ENCODE measurements at places on chromosomes 7 and 10.

- no peak for DNase-seq
Observed at GRCh38 chr7:4724648-4725013, 42.5 kb downstream of the FOXK1 start.

- DNase-seq, result no peak
Observed at GRCh38 chr7:16599860-16600259, 45.7 kb downstream of the ANKMY2 start.

- DNase-seq, result no peak
Observed at GRCh38 chr10:112532956-112533355, 85.9 kb downstream of the VTI1A start.

GRCh38 chr10:16586358-16587138 lies 64.9 kb upstream of the C1QL3 start:
- no peak for DNase-seq

DNA sequence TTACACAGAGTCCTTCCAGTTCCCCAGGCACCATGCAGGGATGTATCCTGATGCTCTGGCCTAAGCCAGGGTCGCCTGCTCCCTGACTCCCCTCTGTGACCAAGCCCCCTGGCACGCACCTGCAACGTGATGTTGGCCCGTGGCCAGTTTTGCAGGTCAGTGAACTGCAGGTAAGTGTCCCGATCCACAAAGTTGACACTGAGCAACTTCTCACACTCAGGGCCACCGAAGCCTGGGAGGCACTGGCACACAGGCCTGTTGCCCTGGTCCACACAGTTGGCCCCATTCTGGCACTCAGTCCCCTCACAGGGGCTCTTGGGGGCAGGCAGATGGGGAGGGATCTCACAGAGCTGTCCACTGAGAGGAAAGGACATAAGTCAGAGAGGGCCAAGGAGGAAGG lies 174.3 kb downstream of the LCOR start:
- DNase-seq, result no peak

DNA sequence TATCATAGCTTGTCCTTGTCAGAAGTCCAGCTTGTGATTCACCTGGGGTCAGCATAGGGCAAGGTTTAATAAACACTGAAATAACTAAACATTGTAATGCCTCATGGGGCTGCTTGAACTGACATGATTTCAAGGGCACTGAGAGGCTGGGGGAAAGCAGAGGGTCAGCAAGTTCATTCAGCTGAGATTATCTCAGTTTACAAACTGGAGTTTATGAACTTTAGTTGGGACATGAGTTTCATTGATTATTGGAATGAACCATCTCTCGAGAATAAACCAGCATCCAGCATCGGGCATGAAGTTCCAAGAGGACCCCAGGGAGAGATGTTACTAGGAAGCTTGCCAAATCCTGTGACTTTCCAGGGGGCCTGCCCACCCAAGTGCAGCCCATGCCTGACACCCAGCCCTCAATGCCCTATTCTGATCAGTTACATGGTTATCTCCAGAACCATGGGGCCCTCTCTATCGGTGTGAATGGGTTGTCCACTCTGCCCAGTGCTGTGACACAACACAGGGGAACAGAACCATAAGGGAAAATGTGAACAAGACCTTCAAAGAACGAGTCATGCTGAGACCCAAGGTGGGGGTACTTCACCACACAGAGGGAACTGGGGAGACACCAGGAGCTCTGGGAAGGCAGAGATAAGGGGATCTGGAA lies 7.9 kb upstream of the CYP3A7 start:
- DNase-seq, result no peak

Data from stimulated activated CD4-positive, alpha-beta T cell treated with anti-CD3 and anti-CD28 coated beads, Interleukin-12 subunit alpha, Interleukin-12 subunit beta, amount 100 ng/mL, for 4 hours (primary cell).